NT2/D1 (cell line): ENCODE measurements at places on chromosomes 3 and 15.

- DNase-seq, result no peak
Measured at GRCh38 chr3:184662187-184662586, 49.7 kb downstream of the MAGEF1 start.

- no peak for DNase-seq
Measured at GRCh38 chr15:35247150-35247549, 162.1 kb upstream of the NANOGP8 start.

DNA sequence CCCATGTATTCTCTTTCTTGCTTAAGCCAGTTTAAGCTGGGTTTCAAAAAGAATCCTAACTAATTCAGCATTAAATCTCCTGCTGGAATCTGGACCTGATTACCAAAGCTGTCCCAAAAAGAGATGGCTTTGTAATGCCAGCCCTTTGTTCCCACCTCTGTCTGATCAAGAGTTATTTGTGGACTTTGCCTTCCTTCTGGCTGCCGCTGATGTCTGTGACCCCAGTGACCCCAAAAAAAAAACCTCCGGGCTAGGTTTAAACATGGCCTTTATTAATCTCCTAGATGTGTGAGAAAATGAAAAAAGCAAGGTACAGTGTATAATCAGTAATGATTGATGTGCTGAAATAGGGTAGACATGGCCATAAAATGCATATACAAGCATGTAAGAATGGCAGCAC, 20.7 kb downstream of the CRYGS start:
- no peak for DNase-seq

GRCh38 chr3:146019508-146019907, 141.5 kb downstream of the PLOD2 start:
- DNase-seq, result no peak

DNA sequence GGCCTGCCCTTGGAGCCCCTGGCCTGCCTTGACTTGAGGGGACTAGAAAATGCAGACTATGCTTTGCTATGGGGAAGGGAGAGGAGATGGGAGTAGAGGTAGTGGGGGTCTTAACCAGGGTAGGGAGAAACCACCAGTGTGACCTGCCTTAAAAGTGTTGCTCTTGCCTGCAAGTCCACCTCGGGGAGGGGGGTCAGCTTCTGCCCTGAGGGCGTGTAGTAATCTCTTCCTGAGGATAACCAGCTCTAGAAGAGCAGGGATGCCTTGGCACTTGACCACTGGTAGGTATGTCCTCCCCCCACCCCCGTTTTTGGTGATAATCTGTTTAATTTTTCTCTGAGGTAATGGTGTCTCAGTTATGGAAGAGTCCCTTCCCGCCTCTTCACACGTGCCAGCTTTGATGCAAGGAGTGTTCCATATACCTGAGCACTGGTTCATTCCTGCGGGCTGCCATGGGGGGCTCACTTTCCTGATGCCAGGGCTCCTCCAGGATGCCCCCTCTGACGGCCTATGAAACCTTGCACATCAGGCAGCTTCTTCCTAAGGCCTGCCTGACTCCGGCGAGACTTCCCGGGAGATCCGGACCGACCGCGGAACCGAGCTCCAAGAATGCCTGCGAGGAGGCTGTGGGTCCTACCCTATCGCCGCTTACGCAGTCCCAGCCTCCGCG, 780 bp upstream of the P4HTM start:
- DNase-seq, result no peak

DNA sequence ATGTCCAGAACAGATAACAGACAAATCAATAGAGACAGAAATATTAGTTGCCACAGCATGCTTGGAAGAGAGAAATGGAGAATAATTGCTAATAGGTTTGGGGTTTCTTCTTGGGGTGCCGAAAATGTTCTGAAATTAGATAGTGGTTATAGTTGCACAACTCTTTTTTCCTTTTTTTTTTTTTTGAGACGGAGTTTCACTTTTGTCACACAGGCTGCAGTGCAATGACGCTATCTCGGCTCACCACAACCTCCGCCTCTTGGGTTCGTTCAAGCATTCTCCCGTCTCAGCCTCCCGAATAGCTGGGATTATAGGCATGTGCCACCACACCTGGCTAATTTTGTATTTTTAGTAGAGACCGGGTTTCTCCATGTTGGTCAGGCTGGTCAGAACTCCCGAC, 163.3 kb downstream of the PLCH1 start:
- no peak for DNase-seq
